ENCODE measurements at places on chromosomes 1 and 21.

DNA sequence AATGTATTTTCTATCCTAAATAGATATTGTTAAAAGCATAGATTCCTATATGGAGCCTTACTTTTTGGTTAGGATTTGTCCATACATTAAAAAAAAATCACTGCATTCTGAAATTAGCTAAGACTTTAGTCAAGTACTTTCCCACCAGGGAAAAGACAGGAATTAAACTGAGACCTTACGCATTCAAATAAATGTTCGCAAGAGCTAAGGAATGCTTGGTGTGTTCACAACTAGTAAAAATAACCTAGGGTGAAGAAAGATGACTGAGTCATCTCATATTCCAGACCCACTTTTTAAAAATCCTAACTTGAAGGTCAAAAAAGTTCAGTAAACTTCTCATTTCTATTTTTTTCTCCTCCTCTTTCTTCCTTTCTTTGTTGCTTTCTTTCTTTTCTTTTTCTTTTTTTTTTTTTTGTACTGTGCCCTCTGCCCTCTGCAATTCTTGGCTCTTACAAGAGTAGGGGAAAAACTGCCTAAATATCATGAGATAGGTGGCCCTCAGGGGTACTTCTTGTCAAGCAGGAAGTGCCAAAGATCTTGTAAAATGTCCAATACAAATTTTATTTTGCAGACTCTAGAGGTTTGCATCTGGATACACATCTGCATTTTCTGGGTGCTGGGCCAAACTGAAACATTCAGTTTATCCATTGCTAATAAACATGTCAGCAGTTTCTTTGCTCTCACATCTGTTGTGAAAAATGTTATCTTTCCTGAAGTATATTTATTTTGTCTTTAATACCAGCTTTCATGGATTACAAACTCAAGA lies 121.4 kb upstream of the GORAB start:
- no peak for DNase-seq

GRCh38 chr1:58446368-58446767 lies 100.2 kb downstream of the OMA1 start:
- DNase-seq: no peak

- DNase-seq: no peak
These were observed 121.2 kb upstream of the KCNJ6 start for GRCh38 chr21:38037416-38037815.

GRCh38 chr1:43809097-43809673 lies 101.8 kb downstream of the ST3GAL3 start:
- no peak for DNase-seq

GRCh38 chr1:221440658-221441057 lies 301.2 kb downstream of the DUSP10 start:
- no peak for DNase-seq

- DNase-seq: no peak
These were observed 36.9 kb upstream of the RGS1 start for GRCh38 chr1:192538407-192539296.

DNA sequence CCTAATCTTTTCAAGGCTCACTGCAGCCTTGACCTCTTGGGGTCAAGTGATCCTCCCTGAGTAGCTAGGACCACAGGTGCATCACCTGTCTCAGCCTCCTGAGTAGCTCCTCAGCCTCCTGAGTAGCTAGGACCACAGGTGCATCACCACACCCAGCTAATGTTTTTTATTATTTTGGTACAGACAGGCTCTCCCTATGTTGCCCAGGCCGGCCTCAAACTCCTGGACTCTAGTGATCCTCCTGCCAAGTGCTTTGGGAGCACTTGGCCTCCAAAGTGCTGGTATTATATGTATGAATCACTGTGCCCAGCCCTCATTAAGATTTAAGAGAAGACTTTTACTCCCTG lies 58.5 kb upstream of the S1PR1 start:
- no peak for DNase-seq

- DNase-seq: no peak
These were observed 137.1 kb upstream of the RAB4A start for GRCh38 chr1:229133811-229134210.

DNA sequence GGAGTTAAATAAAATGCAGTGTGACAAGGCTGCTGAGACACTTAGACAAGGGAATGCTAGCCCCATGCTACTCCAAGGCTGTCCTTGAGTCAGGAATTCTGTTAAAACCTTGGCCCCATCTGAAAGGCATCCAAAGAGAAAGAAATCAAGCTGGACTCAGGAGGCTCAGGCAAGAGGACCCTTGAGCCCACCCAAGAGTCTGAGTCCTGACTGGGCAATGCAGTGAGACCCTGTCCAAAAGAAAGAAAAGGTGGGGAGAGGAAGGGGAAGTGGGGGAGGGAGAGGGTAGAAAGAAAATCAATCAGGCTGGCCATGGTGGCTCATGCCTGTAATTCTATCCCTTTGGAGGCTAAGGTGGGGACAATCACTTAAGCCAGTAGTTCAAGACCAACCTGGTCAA lies 26.7 kb downstream of the CLSTN1 start:
- DNase-seq: no peak

DNA sequence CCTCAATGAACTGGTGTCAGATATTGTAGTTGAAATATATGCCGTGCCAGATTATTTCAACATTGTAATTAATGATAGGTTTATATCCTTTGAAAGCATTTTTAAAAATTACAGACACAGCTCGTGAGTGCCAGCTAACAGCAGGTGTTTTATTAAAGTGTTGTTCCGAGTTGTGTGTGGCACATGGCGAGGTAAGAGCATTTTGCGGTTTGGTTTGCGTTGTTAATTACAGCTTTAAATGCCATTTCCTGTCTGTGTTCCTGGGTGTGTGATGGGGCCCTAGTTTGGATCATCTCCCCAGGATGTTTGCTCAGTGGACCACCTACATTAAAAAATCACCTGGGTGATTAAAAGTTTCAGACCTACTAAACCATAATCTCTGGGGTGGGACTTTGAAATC lies 97.4 kb downstream of the PRDM2 start:
- DNase-seq: no peak

DNA sequence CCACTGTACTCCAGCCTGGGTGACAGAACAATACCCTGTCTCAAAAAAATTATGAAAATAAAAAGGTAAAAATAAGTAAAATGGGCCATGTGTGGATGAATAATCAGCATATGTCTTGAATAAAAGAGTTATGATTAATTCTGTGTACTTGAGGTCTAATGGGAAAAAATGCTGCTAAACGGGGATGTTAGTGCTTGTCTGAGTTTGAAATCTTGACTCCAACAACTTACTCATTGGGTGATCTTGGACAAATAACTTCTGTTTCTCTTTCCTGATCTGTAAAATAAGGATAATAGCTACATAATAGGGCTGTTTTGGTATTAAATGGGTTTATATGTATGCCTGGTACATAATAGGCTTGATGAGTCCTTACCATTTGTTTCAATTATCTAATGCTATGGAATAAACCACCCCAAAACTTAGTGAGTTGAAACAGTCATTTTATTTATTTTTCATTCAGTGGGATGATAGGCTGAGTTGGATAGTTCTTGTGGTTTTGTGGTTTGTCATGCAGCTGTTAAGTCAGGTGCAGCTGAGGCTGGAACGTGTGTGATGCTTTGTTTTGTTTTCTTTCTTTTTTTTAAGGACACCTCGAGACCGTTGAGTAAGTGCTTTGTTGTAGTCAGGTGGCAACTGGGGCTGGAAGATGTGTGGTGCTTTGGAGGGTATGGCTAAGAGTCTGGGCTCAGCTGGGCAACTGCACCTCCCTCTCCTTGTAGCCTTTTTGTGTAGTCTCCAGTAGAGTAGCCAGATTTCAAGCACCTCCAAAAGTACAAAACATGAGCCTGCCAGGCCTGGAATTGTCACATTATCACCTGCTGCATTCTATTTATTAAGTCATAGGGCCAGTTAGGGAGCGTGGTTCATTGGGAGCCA lies 4.9 kb downstream of the MDM4 start:
- no peak for DNase-seq

- no peak for DNase-seq
These were observed 69.0 kb downstream of the SLC35A3 start for GRCh38 chr1:100038660-100039287.

GRCh38 chr1:205942631-205943159 lies 561 bp downstream of the SLC26A9 start:
- no peak for DNase-seq

- DNase-seq: no peak
These were observed 100.5 kb downstream of the NAV1 start for GRCh38 chr1:201639391-201639790.

DNA sequence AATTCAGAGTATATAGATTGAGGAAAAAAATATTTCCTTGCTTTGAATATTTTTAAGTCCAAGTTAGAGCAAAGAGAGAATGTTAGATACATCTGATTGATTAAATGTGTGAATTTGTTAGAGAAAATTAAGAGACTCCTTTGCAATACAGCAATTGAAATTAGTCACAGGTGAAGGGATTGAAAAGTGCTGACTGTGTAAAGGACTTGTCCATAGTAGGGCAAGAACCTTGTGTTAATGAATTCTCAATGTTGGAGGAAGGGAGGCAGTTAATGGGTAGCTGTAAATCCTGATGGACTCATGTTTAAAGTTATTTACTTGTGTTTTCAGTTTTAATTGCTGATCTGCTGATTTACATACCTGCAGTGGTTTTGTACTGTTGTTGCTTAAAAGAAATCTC lies 38.6 kb downstream of the ALG6 start:
- no peak for DNase-seq

DNA sequence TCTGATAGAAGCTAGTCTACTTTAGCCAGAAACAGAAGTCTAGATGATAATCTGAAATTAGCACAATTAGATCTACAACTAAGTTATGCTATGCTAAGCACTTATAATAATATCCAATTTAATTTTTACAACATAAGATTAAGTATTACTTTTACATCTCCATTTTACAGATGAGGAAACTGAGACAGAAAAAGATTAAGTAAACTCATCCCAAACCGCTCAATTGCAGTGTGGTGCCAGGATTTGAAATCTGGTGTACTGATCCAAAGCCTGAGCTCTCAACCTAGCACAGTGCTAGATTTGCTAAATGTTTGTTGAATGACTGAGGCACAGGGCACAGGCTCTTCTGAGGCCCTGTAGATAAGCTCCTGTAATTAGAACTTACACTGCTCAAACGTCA lies 13.8 kb downstream of the KNCN start:
- no peak for DNase-seq

- DNase-seq: no peak
These were observed 6.9 kb upstream of the PTGFR start for GRCh38 chr1:78483903-78484302.

- no peak for DNase-seq
These were observed 10.5 kb upstream of the SPEN start for GRCh38 chr1:15836772-15837669.

DNA sequence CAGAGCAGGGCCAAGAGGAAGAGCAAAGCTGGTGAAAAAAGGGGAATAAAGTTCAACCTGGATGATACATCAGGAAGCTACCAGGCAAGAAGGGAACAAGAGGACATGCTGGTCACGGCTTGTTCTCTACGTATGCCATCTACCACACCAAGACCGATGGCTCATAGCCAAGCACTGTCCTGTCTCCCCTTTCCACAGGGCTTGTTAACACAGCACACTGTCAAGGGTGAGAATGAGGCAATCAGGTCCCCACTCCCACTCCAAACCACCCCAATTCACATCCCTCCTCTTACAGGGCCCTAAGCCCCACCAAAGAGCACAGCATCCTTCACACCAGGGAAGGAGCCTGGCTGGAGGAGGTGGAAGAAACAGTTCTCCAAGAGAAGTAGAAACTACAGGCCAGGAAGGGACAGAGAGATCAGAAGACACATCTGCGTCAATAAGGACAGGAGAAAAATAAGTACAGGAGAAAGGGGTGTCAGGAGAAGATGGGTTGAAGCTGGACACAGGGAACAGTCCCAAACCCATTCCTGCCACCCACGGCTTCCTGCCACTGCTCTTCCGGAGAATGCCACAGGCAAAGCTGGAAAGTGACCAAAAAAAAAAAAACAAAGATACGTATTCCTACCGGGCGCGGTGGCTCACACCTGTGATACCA lies 923 bp upstream of the SHC1 start:
- DNase-seq: no peak

DNA sequence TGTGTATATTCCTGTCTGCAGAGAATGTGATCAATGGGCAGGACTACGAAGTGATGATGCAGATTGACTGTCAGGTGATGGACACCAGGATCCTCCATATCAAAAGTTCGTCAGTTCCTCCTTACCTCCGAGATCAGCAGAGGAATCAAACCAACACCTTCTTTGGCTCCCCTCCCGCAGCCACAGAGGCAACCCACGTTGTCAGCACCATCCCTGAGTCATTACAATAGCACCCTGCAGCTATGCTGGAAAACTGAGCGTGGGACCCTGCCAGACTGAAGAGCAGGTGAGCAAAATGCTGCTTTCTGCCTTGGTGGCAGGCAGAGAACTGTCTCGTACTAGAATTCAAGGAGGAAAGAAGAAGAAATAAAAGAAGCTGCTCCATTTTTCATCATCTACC lies 65.2 kb downstream of the OLFML2B start:
- DNase-seq: no peak

- DNase-seq: no peak
These were observed 19.4 kb upstream of the TMEM222 start for GRCh38 chr1:27302612-27303011.

DNA sequence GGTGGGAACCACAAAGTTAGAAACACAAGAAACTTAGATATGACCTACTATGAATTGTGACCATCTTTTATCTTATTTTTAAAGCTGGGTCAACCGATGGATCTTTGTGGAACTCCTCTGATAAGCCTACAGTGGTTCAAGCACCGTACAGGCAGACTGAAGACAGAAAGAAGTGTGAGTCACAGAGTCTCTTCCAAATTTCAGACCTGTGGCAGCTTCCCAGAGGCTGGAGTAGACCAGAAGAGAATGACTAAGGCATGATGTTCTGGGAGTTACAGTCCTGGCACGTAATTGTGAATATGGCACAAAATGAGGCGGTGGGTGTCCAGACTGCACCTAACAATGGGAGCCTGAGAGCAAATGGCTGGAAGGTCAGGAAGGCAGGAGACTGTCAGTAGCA lies 70.0 kb downstream of the LMO4 start:
- DNase-seq: no peak

DNA sequence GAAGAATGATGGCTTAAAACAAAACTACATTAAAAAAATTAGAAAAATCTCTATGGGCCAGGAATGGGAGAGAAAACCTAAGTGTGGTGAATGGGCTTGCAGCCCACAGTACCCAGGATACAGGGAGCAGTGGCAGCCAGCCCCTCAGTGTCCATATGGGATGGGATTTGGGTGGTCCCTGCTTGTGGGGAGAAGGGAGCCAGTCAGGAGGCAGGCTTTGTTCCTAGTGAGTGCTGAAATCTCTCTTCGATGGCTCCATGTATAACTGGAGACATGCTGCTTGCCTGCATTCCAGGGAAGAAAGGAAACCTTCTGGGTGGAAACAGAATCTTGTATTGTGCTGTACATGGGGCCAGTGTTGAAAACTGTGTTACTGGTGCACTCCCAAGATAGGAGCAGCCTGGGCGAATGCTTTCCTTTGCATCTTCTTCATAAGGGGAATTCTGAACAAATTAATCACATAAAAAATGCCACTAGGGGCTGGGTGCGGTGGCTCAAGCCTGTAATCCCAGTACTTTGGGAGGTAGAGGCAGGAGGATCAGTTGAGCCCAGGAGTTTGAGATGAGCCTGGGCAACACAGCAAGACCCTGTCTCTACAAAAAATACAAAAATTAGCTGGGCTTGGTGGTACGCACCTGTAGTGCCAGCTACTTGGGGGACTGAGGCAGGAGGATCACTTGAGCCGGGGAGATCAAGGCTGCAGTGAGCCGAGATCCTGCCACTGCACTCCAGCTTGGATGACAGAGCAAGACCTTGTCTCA lies 36.0 kb downstream of the PTPRU start:
- DNase-seq: no peak

Data from Panc1 (cell line).